ENCODE measurements at places on chromosomes 3 and 15.

GRCh38 chr3:160376681-160377080, 22.3 kb downstream of the IFT80 start:
- DNase-seq = no peak

DNA sequence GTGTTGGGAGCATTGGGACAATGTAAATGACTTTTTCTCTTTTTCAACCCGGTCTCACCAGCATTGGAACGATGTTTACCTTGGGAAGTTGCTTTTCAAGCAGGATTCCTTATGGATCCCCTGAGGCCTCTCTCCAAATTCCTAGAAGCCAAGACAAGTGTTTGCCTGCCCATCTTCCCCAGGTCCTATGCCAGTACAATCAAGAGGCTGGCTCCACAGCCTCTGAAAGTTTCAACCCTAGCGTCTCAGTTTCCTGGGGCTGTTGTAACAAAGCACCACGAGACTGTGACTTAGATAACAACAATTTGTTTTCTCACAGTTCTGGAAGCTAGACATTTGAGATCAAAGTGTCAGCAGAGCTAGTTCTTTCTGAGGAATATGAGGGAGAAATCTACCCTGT, 347.2 kb upstream of the UMPS start:
- DNase-seq = no peak

DNA sequence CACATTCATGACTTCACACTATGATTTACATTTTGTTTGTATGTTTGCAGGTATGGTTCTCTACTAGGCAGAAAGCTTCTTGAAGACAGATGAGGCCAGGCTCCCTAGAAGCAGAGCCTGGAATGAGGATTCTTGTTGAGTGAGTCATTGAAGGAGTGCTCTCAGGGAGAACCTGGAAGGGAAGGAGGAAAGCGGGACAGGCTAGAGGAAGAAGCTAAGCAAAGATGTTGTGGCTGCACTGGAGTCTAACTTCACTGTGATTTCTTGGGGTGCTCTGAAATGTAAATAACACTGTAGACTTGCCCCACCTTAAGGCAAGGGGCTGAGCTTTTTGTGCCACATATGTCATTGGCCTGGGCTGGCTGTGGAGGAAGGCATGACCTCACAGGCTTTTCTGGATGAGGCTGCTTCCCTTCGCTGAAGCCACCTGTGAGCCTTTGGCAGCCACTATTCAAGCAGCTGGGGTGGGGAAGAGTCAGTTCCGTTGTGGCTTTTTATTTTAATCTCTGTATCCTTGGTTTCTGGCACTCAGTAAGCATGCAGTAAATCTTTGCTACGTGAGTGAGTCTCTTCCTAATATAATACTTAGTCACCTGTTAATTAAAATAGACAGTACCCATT, 307.3 kb downstream of the SV2B start:
- DNase-seq = no peak

GRCh38 chr15:91572110-91572509, 281.4 kb upstream of the SLCO3A1 start:
- DNase-seq = no peak

GRCh38 chr3:107675233-107675900, 152.6 kb downstream of the BBX start:
- DNase-seq = no peak

DNA sequence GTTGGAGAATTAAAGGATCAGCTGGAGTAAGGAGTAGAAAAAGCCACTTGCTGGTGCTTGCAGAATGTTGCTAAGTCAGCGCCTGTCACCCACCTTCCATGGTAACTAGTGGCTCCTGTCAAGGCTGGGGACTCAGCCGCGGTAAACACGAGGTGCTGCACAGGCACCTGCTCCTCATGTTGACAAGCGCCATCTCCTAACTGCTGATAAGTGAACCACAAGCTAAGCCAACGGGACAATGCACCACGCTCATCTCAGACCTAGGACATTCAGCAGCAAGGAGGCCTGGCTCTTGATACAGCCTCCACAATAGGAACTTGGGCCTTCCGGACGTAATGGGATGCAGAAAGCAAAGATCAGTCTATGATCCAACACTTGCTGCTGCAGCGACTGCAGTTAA, 264.4 kb downstream of the OCA2 start:
- no peak for DNase-seq

DNA sequence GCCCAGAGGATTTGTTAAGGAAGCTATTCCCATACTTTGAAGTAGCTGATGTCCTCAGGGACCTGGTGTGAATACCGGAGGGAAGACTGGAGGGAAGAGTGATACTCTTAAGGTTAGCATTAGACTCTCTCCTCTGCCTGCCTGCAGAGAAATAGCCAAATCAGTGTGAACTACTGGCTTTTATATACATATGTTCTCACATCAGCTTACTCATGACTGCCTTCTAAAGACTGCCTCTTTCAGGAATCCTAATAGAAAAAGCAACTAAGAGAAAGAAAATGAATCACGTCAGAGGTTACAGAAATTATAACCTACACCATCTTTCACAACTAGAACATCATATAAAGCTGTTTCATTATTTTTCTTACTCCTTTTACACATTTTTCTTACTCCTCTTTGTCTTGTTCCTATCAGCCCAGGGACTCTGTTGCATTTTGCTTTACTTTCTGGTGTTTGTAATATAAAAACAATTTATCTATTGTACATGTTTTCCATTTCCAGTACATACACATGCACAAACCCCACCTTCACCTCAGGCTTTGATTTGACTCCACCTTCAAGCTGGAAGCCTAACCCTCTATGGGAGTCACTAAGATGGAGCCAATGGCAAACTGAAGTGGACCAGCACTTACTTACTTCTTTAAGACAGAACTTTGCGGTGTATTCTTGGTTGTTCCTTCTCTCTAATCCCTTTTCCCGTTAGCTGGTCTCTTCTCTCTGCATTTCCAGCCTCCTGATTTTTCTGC, 257.7 kb upstream of the UBE2E1 start:
- DNase-seq = no peak

All from effector CD8-positive, alpha-beta T cell (primary cell).